ENCODE measurements at places on chromosomes 1 and 21.

GRCh38 chr1:71785000-71785399 lies 497.3 kb downstream of the NEGR1 start:
- no peak for DNase-seq

- DNase-seq: no peak
Observed at GRCh38 chr21:31041295-31042079, 3.2 kb upstream of the KRTAP19-8 start.

DNA sequence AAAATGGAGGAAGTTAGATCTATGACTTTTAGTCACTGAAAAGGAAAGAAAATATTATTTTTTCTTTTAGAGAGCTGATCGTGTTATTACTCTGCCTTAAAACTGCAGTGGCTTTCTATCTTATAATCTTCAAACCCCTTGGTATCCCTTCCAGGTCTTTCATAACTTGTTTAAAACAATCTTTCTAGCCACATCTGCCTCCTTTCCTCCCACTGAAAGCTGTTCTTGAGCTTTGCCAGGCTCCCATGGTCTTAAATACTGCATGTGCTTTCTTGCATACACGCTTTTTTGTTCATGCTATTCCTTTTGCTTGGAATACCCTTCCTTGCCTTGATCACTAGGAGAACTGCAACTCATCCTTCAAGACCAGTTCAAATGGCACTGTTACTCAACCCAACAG lies 65.9 kb upstream of the GADD45A start:
- DNase-seq: no peak

DNA sequence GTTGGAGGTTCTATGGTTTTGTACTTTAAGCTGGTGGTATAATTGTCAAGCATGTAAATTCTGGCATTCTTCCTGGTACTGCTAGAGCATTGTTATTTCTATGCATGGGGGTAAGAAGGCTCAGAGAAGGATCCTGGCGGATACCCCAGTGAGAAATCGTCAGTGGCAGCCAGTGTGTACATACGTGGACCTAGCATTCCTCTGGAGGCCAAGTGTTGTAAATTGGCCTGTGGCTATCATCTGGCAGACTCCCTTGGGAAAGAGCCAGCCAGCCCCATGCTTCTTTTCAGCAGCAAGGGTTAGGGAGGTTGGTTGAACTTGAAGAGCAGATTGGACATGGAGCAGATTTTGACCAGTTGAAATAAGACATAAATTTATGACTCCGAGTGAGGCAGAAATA lies 5.2 kb upstream of the AGO3 start:
- no peak for DNase-seq

DNA sequence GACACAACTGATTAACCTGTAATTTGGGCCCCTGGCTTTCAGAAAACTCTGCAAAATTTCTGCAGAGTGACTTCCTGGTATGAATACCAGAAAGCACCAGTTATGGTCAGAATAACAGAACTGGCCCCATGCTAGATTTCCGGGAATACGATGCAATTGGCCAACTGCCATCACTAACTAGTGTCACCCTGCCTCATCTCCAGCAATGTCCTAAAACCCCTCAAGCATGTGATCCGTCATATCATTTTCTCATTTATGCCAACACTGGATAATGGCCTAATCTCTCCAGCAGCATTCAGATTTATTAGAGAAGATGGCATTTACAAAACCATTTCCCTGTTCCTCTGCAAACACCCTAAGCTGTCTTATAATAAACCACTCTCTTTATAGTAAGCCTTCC lies 15.4 kb downstream of the KAZN start:
- DNase-seq: no peak

GRCh38 chr1:78104322-78104721 lies 58.6 kb downstream of the GIPC2 start:
- no peak for DNase-seq
